ENCODE measurements at places on chromosomes 11 and 22. TPM values are rescaled to one million over a fixed set of nuclear protein-coding genes. Genes with fewer than 3 reads are reported as not detected.

GRCh38 chr22:48366056-48366455, 1461.6 kb downstream of the BRD1 start:
- H3K4me3 ChIP-seq: no peak overlapping the region
- no peak overlapping the region for H3K27ac ChIP-seq
- peak; percentile 68 for DNase-seq
- H3K27me3 ChIP-seq: no peaks in the 10 kb centered on the region
- H3K36me3 ChIP-seq: no peaks in the 10 kb centered on the region

The SOX6 gene
- total RNA-seq: 13.4 TPM

- peaks cover 63% of the 10 kb centered on the region for H3K4me1 ChIP-seq
- peak overlapping the region; percentile 79 for H3K27ac ChIP-seq
- DNase-seq: no peak
- H3K27me3 ChIP-seq: no peaks in the 10 kb centered on the region
- H3K4me3 ChIP-seq: no peak overlapping the region
Measured at GRCh38 chr22:44309137-44309536, 3.6 kb downstream of the SHISAL1 start.

The SLC25A45 gene
- 10.8 TPM for total RNA-seq

The SCGB1C1 gene
- not detected for total RNA-seq

The TSSK2 gene
- total RNA-seq: not detected

The HOATZ gene
- total RNA-seq: not detected

DNA sequence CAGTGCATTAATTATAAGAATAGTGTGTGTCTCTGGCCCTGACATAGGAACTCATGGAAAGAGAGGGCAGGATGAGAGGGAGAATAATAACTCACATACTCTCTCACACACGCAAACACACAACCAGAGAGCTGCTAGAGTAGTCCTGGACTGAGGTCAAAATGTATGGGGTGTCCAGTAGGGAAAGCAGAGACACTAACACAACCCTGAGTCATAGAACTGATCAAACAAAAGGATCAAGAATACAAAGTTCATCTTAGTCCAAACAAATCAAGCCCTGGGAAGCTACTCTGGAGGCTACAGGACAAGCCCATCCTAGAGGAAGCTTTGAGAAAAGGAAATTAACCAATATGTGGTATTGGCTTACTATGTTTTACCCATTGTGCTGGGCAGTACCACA, 178.5 kb upstream of the GUCY1A2 start:
- H3K36me3 ChIP-seq: no peaks in the 10 kb centered on the region
- H3K4me1 ChIP-seq: no peaks in the 10 kb centered on the region
- no peaks in the 10 kb centered on the region for H3K27me3 ChIP-seq
- H3K4me3 ChIP-seq: no peak overlapping the region
- DNase-seq: no peak
- no peak overlapping the region for H3K27ac ChIP-seq

- no peak for DNase-seq
- peaks cover 50% of the 10 kb centered on the region for H3K36me3 ChIP-seq
- peaks cover 43% of the 10 kb centered on the region for H3K4me1 ChIP-seq
Measured at GRCh38 chr11:9575260-9576240, 2.1 kb downstream of the WEE1 start.

DNA sequence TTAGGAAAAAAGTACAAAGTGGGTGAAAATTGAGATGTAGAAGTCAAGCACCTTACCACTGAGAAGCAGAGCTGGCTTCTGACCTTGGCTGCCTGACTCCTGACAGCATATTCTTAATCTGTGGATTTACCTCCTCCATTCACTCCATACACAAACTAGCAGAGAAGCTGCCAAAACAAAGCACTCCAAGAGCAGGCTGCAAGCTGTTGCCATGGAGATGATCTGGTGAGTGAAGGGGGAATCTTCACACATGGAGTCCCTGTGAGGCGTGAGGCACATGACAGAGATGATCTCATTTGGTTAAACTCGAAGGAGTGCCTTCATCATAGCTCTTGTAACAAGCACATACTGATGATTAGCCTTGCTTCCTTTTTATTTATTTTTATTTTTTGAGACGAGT, 16.1 kb downstream of the COMMD9 start:
- no peak overlapping the region for H3K4me3 ChIP-seq
- DNase-seq: peak; percentile 3
- H3K36me3 ChIP-seq: peaks cover 39% of the 10 kb centered on the region
- H3K27me3 ChIP-seq: no peaks in the 10 kb centered on the region
- no peak overlapping the region for H3K27ac ChIP-seq
- no peaks in the 10 kb centered on the region for H3K4me1 ChIP-seq

- H3K4me3 ChIP-seq: peak overlapping the region; percentile 31
- DNase-seq: peak; percentile 98
- H3K27me3 ChIP-seq: no peaks in the 10 kb centered on the region
- H3K27ac ChIP-seq: peak overlapping the region; percentile 99
Measured at GRCh38 chr11:61971248-61972111, 4.0 kb upstream of the FTH1 start.

The WNT7B gene
- 2.3 TPM for total RNA-seq

The IFTAP gene
- total RNA-seq: 22.4 TPM

The RANGAP1 gene
- 49.0 TPM for total RNA-seq

The ROM1 gene
- total RNA-seq: 4.4 TPM

- DNase-seq: no peak
- H3K36me3 ChIP-seq: no peaks in the 10 kb centered on the region
- no peak overlapping the region for H3K4me3 ChIP-seq
- no peak overlapping the region for H3K27ac ChIP-seq
- H3K4me1 ChIP-seq: no peaks in the 10 kb centered on the region
- no peaks in the 10 kb centered on the region for H3K27me3 ChIP-seq
Measured at GRCh38 chr11:132734217-132734616, 798.1 kb downstream of the OPCML start.

DNA sequence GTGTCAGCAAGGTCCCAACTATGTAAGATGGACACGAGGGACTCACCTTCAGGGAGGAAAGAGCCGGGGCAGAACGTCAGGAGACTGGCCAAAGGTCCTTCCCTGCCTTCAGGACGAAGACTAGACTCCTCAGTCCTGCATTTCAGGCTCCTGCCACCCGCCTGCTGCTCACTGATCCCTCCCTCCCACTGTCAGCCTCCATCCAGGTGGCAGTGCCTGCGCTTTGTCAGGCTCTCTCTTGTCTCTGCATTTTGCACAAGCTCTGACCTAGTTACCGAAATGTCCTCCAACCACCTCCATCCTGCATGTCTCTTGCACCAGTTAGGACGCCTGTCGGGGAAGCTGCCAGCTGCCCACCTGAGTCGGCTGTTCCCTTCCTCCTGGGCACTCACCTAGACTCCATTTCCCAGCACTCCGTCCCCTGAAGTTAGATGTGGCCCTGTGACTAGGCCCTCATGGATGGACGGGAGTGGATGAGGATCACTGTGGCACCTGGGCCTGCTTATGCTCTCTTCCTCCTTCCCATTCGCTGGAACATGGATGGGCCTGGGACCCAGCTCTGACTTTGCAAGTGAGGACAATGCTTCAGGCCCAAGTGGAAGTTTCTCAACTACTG, 8.0 kb downstream of the B3GNT6 start:
- peaks cover 20% of the 10 kb centered on the region for H3K4me1 ChIP-seq
- no peak overlapping the region for H3K4me3 ChIP-seq
- H3K27me3 ChIP-seq: peaks cover 24% of the 10 kb centered on the region
- no peak overlapping the region for H3K27ac ChIP-seq
- no peaks in the 10 kb centered on the region for H3K36me3 ChIP-seq

GRCh38 chr22:27454807-27455450, 346.6 kb downstream of the MN1 start:
- no peak overlapping the region for H3K27ac ChIP-seq
- H3K4me1 ChIP-seq: peaks cover 46% of the 10 kb centered on the region

DNA sequence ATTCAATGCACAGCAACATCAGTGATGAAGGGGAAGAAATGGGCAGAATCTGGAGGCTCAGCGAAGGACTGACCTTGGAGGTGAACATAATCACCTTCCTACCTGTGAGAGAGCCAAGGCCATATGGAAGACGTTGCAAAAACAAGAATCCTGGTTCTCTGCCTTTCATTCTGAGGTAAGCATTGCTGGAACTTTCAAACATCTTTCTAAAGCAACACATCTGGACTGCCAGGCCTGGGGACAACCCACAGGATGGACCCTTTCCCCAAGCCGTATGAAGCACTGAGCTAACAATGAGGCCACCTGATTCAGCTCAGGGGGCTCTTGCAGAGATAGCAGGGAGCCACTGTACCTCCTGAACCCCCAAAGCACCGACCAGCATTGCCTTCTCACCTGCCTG, 70.5 kb downstream of the ETS1 start:
- DNase-seq: no peak
- peak overlapping the region; percentile 4 for H3K4me3 ChIP-seq
- H3K4me1 ChIP-seq: peaks cover 77% of the 10 kb centered on the region
- no peaks in the 10 kb centered on the region for H3K27me3 ChIP-seq
- peaks cover 12% of the 10 kb centered on the region for H3K36me3 ChIP-seq

DNA sequence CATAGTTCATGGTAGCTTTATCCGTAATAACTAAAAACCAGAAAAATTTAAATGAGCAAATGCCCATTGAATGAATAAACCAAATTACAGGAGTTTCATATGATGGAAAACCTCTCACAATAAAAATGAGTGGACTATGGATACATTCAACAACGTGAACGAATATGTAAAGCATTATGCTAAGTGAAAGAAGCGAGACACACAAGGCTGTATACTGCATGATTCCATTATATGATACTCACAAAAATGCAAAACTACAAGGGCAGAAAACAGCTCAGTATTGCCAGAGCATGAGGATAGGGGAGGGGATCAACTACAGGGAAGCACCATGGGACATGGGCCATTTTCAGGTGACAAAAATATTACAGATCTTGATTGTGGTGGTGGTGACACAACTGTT, 22.2 kb downstream of the DDI1 start:
- no peak overlapping the region for H3K27ac ChIP-seq
- peaks cover 2% of the 10 kb centered on the region for H3K27me3 ChIP-seq
- H3K36me3 ChIP-seq: no peaks in the 10 kb centered on the region
- H3K4me3 ChIP-seq: no peak overlapping the region
- no peaks in the 10 kb centered on the region for H3K4me1 ChIP-seq

DNA sequence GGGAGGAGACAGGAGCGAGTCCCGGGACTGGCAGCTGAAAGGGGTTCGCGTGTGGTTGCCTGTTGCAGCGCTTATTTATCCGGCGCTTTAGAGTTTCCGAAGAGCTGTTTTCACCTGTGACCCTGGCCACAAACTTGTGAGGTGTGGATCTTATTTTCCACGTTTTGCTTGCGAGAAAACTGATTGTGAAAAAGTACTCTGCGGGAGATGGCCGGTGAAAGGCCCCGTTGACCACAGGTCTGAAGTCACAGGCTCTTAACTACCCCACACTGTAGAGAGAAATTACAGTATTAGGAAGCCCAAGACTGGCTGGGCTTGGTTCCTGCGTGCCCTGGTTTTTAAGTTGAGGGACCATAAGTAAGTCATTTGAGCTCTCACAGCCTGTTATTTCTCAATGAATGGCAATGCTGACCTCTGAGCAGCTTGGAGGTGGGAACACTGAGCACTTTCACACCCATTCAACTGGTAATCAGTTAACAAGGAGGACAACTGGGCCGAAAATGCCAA, 379 bp upstream of the RAB38 start:
- no peak overlapping the region for H3K27ac ChIP-seq
- DNase-seq: no peak
- peaks cover 8% of the 10 kb centered on the region for H3K4me1 ChIP-seq
- H3K4me3 ChIP-seq: no peak overlapping the region
- H3K27me3 ChIP-seq: peaks cover 19% of the 10 kb centered on the region
- H3K36me3 ChIP-seq: no peaks in the 10 kb centered on the region

The GGTLC3 gene
- total RNA-seq: not detected

The PATE2 gene
- total RNA-seq: not detected

DNA sequence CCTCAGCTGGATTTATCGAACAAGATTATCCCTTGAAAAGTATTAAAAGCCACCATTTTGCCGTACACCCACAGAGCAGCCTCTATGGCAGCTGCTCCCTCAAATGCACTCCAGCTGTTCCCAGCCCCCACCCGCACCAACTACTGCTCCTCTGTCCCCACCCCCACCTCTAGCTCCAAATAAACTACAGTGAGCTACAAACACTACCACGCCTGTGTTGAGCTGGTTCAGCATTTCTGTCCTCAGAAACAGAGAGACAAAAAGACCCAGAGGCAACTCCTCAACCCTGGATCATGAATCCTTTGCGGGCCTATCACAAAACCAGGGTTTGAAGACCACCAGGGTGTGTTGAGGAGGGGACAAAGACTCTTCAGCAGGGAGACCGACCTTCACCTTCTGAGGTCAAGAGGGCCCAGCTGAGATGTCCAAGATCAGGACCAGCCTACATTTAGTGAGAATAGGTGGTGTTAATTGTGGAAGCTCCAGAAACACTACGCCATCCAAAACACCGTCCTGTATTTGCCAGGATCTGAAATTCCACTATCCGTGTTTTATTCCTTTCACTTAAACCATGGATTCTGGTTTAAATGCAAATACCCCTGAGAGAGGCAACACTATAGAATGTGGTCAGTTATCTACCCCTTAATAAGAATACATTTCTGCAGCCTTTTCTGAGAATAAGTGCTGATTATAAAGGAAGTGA, 195.9 kb downstream of the DSCAML1 start:
- H3K27me3 ChIP-seq: peaks cover 31% of the 10 kb centered on the region
- no peak overlapping the region for H3K27ac ChIP-seq
- no peaks in the 10 kb centered on the region for H3K4me1 ChIP-seq
- no peak overlapping the region for H3K4me3 ChIP-seq

The SCN2B gene
- not detected for total RNA-seq

The ALKBH8 gene
- 5.0 TPM for total RNA-seq

- peaks cover 13% of the 10 kb centered on the region for H3K36me3 ChIP-seq
- peak overlapping the region; percentile 79 for H3K4me3 ChIP-seq
- no peak for DNase-seq
- peaks cover 70% of the 10 kb centered on the region for H3K4me1 ChIP-seq
Measured at GRCh38 chr11:18320617-18321016, 1.3 kb downstream of the HPS5 start.

The OR51A2 gene
- total RNA-seq: not detected

The CHST1 gene
- 0.16 TPM for total RNA-seq

- peaks cover 10% of the 10 kb centered on the region for H3K4me1 ChIP-seq
- H3K27me3 ChIP-seq: no peaks in the 10 kb centered on the region
- peaks cover 7% of the 10 kb centered on the region for H3K36me3 ChIP-seq
- H3K27ac ChIP-seq: no peak overlapping the region
- DNase-seq: no peak
- no peak overlapping the region for H3K4me3 ChIP-seq
Measured at GRCh38 chr22:48722661-48723060, 1105.0 kb downstream of the BRD1 start.

The KCNJ1 gene
- not detected for total RNA-seq

GRCh38 chr11:20627701-20628100, 28.3 kb downstream of the SLC6A5 start:
- no peak overlapping the region for H3K27ac ChIP-seq
- no peaks in the 10 kb centered on the region for H3K4me1 ChIP-seq
- no peak for DNase-seq
- no peaks in the 10 kb centered on the region for H3K36me3 ChIP-seq
- no peaks in the 10 kb centered on the region for H3K27me3 ChIP-seq

DNA sequence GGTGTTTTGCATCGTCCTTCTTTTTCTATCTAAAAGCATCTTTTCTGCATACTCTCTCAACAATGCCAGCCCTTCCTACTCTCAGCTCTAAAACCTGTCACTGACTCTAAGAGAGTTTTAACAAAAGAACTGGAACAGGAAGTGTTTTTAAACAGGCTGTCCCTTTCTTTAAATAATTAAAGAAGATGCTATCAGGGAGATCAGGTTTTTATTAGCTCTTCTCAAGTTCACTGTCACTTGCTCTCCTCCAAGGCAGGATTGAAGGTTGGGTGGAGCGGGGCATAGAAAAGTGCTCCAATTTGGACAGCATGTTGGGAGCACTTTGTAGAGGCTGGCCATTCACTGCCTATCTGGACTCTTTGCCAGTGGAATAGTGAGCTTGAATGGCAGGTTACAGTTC, 56.4 kb upstream of the BARX2 start:
- no peak for DNase-seq
- no peak overlapping the region for H3K27ac ChIP-seq
- H3K36me3 ChIP-seq: no peaks in the 10 kb centered on the region
- H3K4me1 ChIP-seq: peaks cover 3% of the 10 kb centered on the region

All from osteocyte (in vitro differentiated cells).